ENCODE measurements at places on chromosomes 4 and X.

- DNase-seq, result no peak
Measured at GRCh38 chr4:168892475-168892874, 117.6 kb downstream of the CBR4 start.

DNA sequence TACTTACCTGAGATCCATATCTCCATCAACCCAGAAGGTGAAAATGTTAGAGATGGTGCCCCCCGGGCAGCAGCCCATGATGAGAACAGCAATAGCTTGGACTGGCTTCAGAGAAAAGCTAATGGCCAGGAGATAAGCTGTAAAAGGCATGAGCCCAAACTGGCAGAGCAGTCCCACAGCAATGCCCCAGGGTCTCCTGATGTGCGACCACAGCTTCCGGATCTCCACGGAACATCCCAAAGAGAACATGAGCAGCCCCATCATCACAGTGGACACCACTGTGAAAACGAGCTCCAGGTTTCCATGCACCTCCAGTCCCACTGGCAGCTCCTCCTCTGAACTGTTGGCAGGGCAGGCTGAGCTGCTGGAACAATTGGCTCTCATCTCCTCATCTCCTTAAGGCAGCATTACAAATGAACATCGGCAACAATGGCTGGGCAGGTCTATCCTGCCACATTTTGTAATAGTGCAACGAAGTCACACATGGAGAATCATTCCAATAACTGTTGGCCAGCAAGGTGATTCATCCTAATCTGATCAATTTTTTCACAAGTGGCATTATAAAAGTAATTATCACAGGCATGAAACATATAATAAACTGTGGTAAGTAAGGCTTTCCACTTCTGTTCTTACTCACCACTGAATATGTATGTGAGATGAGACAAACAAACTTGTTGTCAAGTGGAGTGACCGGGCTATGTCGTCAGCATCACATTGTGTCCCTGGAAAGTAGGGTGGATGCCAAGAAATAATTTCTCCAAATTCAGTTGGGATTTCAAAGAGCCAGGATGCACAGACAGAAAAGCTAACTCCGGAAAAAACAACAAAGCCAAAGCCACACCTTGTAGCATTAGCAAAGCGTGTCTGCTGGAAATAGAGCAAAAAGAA lies at the start of gene SLC10A6:
SLC10A6 (minus strand) TSS at position 653 of the 888 bp plus-strand sequence; CDS start at position 384, 269 bp downstream.
- DNase-seq, result no peak

GRCh38 chr4:114773339-114773738 lies 174.7 kb downstream of the UGT8 start:
- no peak for DNase-seq

DNA sequence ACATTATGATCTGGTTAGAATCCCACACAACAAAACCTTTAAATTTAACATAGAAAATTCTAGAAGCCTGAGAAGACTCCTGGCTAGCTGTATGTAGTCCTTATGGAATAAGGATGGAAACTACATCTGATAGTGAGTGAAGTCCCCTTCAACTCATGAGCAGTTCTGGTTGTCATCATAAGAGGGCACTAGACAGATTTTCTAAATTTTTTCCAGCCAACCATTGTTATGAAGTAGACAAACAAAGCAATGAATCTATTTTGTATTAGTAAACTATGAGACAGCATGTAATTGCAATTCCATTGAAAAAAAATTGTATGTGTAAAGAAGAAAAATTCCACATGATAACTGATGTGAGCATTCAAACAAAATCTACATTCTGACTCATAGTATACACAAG lies 35.2 kb downstream of the PWWP3B start:
- DNase-seq, result no peak

DNA sequence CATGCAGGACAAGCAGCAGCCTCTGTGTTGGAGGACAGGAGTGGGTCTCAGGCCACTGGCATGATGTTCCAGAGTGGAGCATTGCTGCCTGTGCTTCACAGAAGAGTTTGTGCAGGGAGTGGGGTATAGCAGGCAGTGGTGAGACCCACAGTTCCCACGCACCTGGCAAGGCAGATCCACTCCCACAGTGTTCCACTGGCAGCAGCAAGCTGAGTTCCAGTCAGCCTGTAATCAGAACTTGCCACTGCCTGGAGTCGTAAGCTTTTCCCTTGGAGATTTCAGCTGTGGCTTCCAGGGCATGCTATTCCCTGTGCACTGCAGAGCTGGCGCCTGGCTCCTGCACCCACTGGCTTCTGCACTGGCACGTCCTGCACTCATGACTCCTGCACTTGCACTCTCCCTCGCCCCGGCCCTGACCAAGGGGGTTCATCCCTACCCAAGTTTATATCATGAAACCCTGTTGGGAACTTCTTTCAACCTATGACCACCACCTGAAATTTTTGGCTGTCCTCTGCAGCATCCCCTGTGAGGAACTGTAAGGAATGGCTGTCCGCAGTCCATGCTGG lies 1144.3 kb downstream of the RAPGEF2 start:
- no peak for DNase-seq

- DNase-seq, result no peak
Measured at GRCh38 chr4:150402871-150403272, 179.1 kb upstream of the MAB21L2 start.

DNA sequence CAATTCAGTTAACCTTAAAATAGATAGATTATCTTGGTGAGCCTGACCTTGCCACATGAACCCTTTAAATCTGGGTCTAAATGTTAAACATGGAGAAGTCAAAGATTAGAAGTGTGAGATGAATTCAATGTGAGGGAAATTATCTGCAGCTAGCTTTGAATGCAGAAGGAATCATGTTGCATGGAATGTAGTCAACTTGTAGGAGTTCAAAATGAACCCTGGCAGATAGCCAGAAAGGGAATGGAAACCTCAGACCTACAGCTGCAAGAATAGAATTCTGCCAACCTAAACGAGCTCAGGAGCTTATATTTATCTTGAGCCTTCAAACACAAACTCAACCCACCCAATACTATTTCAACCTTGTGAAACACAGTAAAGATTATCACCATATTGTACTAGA lies 632.5 kb downstream of the KCTD8 start:
- no peak for DNase-seq

DNA sequence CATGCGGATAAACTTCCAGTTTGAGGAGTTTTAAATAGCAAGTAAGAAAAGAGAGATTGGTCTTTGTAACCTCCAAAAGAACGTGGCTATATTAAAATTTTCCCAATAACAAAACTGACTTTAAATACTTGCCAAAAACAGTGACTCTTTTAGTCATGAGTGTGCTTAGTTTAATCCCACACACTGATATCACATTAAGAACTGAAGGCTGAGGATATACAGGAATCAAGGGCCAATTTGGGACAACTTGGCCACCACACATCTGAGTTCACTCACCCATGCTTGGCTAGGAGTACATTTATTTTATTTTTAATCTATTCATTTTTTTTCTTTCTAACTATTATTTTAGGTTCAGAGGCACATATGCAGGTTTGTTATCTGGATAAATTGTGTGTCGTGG lies 110.2 kb downstream of the APBB2 start:
- DNase-seq, result no peak

- no peak for DNase-seq
Measured at GRCh38 chr4:178481564-178481963, 1039.3 kb upstream of the AGA start.

All from progenitor cell of endocrine pancreas (in vitro differentiated cells).